NCI-H2029 treated with DMSO at 0.1 percent for 48 hours (cell line): ENCODE measurements at places on chromosomes 2 and 18.

DNA sequence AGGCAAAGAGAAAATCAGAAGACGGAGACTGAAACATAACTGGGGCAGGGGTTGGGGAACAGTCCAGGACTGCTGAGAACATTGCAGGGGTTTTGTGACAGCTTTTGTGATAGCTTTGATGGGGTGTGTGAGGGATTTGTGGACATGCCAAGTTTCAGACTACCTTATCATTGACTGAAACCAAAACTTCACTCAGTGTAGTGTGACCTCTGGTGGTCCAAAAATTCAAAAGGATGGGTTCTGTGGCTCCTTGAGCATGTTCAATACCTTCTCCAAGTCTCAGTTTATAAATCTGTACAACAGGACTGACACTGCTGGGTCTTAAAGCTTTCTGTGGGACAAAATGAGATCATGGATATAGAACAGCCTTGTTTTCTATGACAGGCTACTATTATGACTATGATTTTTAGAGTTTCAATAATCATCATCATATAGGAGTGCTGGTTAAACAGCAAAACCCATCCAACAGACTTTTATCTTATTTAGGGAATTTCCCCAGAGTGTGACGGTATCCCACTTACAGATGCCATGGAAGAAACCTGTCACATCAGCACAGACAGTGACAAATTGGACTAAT is 259.2 kb upstream of the SLC14A2 start:
- DNase-seq: no peak

GRCh38 chr18:23673725-23674124 is 11.0 kb upstream of the ANKRD29 start:
- DNase-seq: no peak

- no peak for DNase-seq
Measured at GRCh38 chr2:238509151-238509835, 82.6 kb downstream of the ASB1 start.

- no peak for DNase-seq
Measured at GRCh38 chr2:37318401-37318800, 6.2 kb downstream of the PRKD3 start.

- DNase-seq: no peak
Measured at GRCh38 chr18:35055726-35056125, 14.5 kb downstream of the MAPRE2 start.

GRCh38 chr2:20188851-20189250 is 36.1 kb downstream of the SDC1 start:
- no peak for DNase-seq

- no peak for DNase-seq
Measured at GRCh38 chr18:21638822-21639221, 26.7 kb downstream of the SNRPD1 start.

DNA sequence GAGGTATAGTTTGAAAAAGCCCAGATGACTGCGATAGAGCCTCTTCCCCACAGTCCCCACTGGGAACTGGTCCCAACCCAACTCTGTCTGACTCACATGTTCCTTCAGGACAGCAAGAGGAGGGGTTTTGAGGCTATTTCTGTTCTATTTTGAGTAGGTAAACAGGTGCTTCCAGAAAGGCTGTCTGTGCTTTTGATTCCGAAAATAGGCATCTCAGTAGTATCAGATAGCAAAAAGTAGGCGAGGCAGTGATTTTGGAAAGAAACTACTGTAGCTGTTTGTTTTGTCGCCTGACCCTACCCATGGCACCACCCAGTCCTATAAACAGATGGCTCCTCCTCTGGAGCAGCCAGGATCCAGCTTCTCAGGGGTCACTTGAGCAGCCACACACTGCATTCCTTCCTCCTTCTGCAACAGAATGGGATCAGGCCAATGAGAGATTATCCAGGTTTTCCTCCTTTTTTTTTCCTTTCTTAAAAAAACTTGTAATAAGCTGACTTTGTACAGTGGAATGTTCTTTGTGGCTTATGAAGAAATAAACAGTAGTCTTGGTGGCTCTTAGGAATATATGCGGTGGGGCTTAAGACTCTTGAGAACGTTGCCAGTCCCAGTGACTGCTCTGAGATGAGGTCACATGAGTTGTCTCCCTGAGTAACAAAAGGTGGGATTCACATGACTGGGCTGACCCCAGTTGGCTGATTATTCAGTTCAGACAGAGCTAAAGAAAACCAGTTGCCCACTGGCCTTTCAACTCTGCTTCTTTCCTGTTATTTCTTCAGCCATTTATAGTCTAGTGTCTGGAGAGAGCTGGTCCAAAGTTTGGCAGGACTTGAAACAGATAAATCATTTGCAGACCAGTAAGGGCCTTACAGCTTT is 98.6 kb downstream of the KCNS3 start:
- no peak for DNase-seq
